Suppressor macrophage (primary cell): ENCODE measurements at places on chromosomes 16 and 17.
A peak's percentile ranks its signal among the peaks of the same experiment; 100 is the strongest.

DNA sequence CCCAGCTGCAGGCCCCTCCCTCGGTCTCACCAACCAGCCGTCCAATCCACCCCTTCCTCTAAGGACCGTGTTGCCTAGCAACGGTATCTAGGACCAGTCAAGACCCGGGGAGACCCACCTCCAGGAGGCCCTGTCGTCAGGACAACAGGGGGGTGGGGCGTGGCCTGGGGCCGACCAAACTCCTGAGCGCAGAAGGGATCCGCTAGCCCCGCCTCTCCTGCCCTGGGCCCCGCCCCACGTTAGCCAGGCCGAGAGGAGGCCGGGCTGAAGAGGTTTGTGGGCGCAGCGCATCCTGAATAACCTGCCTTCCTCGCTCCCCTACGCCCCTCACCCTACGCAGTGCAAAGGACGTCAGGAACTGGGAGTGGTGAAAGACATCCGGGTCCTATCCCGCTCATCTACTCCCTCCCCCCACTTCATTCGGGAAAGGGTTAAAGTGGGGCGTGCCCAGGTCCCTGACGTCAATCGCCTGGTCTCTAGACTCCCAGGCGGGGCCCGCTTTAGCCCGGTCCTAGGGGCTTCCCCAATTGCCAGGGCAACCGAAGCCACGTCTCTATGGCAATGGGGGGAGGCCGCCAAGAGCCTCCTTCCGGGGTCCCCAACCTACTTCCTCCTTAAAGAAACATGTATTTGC lies 14.7 kb downstream of the DLG4 start:
- peak; percentile 86 for DNase-seq

DNA sequence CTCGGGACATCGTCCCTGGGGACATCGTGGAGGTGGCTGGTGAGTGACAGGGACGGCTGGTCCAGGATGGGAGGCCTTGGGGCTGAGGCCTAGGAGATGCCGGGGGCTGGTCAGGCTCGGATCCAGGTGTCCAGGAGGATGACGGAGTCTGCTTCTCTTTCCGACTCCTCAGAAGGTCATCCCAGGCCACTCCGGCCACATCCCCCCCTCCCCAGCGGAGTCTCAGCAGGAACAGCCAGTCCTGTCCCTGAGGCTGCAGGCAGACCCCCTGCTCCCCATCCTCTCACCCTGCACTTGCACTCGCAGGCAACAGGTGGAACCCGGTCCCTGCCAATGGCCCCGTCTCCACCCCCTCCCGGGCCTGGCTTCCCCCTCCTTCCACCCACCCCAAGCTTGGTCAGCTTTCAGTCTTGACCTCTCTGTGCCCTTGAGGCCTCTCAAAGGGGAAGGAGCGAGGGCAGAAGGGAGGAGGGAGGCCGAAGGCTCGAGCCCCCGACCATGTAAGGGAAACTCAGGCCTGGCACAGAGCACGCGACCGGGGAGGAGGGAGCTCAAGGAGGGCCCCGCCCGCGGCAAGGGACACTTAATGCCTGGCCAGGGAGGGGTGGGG lies 4.4 kb downstream of the ATP2A1 start:
- DNase-seq, result no peak

DNA sequence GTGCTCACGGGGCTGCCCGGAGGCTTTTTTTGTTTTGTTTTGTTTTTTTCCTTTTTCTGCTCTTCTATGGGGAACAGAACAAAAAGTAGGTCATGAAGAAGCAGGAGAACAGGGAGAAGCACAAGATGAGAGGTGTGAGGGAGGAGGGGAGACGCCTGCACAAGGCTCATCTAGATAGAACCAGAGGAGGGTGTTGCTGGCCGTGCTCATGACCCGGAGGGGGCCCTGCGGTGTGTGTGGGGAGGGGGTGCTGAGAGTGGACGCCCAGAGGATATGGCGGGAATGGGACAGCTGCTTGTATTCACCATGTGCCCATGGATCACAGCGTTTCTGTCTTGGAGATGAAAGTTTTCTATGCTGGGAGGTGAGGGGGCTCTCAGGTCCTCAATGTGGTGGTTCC lies 183.7 kb downstream of the FOXL1 start:
- DNase-seq, result no peak

- DNase-seq, result no peak
These were observed 278.3 kb upstream of the CCL2 start for GRCh38 chr17:33976831-33977230.

DNA sequence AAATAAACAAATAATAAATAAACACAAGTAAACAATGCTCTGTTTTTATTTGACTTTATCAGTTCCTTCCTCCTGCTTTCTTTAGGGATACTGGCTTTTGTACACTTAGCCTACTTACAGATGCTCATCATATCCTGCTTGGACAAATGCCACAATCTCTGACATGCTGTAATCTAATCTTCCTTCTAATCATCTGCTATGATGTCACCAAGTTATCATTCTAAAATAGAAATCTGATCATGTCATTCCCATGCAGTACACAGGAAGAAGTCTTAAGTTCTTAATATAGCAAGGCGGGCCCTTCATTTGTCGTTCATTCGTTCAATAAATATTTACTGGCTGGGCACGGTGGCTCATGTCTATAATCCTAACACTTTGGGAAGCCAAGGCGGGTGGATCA lies 9.1 kb upstream of the UBB start:
- peak; percentile 17 for DNase-seq

DNA sequence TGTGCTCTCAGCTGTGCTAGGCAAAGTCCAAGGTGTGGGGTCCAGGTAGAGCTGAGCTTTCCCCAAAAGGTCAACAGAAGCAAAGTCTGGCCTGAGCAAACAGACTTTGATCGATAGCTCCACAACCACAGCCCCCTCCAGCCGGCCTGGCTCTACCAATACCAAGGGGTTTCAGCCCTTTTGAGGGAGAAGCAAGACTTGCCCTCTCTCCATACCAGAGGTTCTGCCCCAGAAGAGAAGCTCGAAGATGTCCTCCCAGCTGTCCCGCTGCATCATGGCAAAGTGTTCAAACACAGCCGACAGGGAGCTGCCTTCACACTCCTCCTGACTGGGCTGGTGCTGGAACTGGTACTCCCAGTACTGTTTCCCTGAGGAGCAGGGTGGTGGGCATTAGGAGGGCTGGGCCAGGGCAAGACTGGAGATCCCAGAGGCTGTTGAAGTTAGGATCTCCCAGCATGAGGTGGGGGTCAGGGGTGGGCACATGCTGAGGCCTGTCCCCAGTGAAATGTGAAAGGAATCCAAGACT lies 1.7 kb downstream of the VTN start:
- DNase-seq, result no peak

DNA sequence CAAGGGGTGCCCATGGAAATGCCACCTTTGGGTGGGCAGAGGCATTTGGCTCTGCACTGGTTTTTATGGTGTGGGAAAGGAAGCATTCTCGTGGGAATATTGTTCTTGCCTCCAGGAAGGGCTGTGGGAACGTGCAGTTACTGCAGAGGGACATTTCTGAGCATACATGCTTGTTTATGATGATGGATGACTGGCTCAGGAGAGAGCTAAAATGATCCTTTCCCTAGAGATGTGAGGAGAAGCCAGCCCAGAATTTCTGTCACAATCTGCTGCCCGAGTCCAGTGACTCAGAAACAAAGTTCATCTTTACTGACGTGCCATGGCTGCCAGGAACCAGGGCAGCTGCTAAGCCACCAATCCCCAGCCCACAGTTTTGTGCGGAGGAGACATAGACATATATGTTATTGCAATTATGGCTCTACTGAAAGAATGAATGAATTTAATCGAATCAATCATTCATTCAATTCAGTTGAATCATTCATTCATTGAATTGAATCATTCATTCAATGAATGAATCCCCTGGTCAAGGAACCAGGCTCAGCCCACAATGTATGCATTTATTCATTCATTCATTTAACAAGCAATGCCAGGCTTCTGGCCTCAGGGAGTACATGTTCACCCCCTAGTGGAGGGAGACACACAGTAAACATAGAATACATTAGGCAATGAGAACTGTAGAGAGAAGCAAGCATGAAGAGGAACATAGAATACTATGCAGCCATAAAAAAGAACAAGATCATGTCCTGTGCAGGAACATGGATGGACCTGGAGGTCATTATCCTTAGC lies 414.4 kb upstream of the HSBP1 start:
- DNase-seq, result no peak

GRCh38 chr17:31095236-31096105 lies 694 bp downstream of the NF1 start:
- peak; percentile 27 for DNase-seq

GRCh38 chr17:17111401-17112393 lies 69.4 kb downstream of the MPRIP start:
- DNase-seq, result no peak

GRCh38 chr16:75647112-75647491 lies 363 bp downstream of the KARS1 start:
- no peak for DNase-seq

GRCh38 chr16:89052890-89053724 lies 40.5 kb upstream of the ACSF3 start:
- DNase-seq, result peak; percentile 77

- DNase-seq, result peak; percentile 11
These were observed 96.1 kb downstream of the C17orf67 start for GRCh38 chr17:56737421-56738161.

- no peak for DNase-seq
These were observed 8.8 kb upstream of the CEP20 start for GRCh38 chr16:15897121-15897780.

DNA sequence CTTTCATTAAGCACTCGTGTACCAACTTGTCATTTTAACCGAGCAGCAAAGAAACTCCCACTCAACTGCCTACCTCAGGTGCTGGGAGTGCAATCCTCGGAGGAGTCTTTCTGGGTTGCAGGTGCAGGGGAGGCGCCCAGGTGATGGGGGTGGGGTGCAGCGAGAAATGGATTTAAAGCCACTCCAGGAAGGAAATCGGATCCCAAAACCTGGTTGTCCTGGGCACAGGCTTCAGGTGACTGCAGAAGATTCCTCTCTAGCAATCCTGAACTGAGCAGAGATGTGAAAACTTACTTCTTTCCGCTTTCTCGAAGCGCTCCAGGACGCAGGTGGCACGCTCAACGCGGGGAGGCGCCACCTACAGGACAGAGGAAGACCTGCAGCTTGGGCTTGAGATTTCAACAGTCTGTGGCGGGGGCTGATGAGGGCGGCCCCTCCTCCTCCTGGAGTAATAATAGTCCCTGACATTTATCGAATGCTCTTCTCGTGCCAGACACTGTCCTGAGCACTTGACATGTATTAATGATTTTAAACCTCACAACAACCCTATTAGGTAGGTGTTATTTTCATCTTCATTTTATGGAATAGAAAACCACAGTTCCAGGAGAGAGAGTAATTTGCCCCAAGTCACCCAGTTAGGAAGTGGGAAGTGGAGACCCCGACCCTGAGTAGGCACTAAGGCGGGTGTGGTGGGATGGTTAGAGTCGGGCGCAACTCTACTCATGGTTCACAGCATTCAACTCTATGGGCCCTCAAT lies 27.2 kb upstream of the SKAP1 start:
- peak; percentile 83 for DNase-seq

DNA sequence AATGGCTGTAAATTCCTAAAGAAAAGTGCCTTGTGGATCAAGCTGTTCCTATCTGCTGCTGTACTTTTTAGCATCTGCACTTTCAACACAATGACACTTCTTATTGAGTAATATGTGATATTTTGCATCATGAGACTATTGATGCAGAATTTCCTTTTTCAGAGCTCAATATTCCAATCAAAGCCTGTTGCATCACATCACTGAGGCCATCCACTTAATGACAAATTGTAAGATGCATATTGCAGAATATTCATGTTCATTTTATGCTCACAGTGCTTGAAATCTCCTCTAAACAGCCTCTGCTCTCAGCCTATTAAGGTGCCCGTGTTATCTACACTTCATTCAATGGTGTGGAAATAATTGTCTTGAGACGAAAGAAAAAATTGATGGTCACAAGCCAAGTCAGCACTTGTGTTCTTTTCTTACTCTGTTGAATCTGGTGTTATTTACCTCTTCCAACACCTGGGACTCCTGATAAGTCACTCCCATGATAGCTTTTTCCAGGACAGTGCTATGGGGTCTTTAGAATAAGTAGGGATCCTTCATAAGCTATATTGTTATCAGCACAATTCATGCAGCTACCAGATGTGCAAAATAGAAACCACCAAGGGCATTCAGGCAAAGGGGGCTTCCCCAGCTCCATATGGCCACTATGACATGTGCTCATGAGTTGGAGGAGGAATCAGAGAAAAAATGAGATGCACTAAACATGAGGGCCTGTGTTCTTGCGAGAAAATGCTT lies 9.3 kb upstream of the SKAP1 start:
- DNase-seq, result no peak

DNA sequence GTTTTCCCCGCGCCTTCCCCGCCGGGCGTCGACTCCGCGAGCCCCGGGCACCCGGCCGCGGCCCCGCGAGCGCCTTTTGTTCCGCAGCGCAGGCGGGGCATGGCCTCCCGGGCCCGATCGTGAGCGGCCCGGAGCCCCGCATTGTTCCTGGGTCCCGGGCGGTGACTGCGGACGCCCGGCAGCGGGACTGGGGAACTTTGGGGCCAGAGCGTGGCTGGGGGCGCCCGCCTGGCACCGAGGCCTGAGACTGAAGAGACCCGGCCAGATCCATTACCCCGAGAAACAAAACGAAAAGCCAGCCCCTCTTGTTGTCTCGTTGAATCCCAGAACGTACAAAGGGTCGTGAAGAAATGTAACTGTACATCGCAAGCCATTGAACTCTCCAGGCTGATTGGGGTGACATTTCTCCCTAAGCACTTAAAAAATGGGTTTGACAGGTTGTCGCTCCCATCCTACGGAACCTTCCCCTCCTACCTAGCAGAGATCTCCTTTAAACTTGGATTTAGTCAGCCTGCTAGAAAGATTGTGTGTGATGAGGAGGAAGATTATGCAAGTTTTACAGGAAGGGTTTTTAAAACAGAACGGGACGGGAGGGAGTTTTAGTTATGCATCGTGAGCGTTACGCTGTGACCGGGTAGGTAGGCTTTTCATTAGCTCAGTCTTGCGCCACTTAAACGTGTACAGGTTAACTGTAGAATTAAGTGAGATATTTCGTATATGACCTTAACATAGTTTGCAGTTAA lies 825 bp downstream of the METTL9 start:
- DNase-seq, result peak; percentile 55

DNA sequence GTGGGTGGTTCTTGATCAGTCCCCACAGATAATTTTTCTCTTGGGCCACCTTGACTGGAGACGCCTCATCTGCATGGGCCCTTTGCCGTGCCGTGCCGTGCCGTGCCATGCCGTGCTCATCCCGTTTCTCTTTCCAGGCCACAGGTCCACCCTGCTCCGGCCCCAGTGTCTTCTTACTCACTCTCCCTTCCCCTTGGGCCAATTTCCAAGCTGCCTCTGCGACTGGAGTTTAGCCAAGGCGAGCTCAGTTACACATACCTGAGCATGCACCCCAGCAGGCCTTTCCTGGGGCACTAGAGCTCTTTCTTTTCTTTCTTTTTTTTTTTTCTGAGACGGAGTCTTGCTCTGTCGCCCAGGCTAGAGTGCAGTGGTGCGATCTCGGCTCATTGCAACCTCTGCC lies 40.5 kb upstream of the MGAT5B start:
- DNase-seq, result no peak

- no peak for DNase-seq
These were observed 13.9 kb upstream of the STAT3 start for GRCh38 chr17:42402117-42402516.
